ENCODE measurements at places on chromosomes 5 and 9.

GRCh38 chr9:94798708-94799107 is 72.2 kb downstream of the AOPEP start:
- DNase-seq = no peak

- no peak for DNase-seq
Observed at GRCh38 chr5:54470128-54470527, 14.6 kb downstream of the HSPB3 start.

DNA sequence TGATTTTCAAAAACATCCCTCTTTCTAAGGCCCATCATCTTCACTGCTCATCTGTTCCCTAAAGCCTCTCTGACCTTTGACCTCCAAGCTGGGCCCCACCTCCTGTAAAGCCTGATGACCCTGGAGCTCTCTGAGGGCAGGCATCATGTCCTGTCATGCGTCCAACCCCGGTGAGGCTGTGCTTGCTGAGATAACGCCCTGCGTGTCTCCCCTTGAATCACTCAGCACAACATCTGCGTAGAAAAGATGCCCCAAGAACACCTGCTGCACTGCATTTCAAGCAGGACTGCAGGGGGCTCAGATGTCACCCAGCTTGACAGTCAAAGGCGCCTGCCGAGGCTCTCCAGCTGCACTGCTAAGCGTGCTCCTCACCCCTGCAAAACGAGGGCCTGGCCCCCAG is 78.0 kb downstream of the OTULIN start:
- DNase-seq = no peak

DNA sequence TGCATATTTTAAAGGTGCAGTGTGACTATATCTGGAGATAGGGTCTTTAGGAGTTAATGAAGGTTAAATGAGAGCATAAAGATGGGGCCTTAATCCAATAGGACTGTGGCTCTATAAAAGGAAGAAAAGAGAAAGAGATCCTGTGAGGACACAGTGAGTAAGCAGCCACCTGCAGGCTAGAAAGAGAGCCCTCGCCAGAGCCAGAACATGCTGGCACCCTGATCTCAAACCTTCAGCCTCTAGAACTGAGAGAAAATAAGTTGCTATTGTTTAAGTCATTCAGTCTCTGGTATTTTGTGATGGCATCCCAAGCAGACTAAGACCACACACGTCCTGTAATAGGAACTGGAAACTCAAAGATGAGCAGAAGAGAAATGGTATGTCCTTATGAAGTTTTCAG is 41.0 kb downstream of the RNF180 start:
- no peak for DNase-seq

- DNase-seq = no peak
Observed at GRCh38 chr5:124461157-124461556, 285.3 kb downstream of the ZNF608 start.

- no peak for DNase-seq
Observed at GRCh38 chr5:93008502-93009207, 572.4 kb downstream of the NR2F1-AS1 start.

- DNase-seq = no peak
Observed at GRCh38 chr5:32458880-32459495, 14.4 kb upstream of the ZFR start.

DNA sequence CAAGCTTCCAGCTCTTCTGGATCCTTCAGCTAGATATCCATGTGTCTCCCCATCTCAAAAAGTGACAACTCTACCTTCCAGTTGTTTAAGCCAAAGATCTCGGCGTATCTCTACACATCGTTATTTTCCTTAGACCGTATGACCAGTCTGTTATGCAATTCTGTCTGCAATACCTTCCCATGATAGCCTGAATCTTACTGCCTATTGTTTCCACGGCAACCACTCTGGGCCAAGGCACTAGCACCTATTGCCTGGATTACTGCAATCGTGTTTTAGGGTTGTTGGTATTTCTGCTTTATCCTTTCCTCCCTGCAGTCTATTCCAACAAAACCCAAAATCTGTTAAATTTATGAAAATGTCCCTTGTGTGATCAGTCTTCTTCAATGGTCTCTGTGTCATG is 448.4 kb downstream of the MTRR start:
- DNase-seq = no peak
